ENCODE measurements at places on chromosomes 7 and 10.

DNA sequence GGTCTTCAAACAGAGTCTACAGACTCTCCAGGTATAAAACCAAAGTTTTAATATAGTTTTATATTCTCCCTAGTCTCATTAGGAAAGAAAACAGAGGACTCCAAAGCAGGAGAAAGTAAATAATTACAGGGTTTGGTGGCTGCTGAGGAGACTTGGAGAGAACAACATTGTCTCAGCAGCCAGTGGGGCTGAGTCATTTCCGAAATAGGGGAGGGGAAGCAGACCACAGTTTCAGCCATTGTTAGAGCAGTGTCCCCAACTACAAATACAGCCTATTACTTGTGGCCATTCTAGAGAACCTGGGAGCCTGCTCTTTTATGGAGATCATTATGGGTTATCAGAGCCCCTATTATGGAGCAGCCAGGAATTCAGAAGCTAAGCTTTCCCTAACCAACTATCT is 44.2 kb upstream of the A1CF start:
- DNase-seq = no peak

- no peak for DNase-seq
Observed at GRCh38 chr7:144410441-144410840, 6.9 kb upstream of the NOBOX start.

GRCh38 chr10:2895594-2896196 is 171.7 kb upstream of the PFKP start:
- no peak for DNase-seq

GRCh38 chr10:79353000-79353406 is 5.7 kb downstream of the PPIF start:
- no peak for DNase-seq

DNA sequence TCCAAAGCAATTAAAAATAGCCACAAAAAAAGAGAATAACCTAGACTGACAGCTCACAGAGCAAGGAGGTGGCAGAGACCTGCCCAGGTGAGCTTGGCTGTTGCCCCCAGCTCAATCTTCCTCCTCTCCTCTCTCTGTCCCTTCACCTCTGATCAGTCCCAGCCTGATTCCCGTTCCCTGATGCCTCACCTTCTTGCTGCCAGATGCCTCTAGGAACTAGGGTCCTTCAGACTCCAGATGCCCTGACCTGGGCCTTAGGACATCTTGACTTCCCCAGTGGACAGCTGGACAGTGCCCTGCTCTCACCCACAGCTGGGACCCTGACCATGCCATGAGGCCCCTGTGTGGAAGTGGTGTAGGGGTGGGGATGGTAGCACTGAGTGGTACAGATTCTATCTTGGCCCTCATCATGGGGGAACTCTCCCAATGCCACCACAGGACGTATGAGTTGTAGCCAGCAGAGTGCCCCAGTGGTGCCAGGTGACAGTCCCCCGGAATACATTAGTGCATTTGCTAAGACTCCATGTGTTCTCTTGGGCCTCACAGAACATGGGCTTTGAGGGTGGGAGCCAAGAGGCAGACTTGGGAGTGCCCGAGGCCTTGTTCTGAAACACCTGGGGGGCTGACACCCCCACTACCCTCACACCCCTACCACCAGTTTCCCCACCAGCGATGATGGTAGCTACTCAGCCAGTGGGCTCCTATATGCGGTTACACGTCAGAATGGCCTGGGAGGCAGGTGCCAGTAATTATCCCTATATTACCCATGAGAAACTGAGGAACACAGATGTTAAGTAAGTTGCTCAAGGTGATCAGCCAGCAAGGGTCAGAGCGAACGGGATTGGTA is 2.0 kb downstream of the DEPP1 start:
- no peak for DNase-seq

- DNase-seq = no peak
Observed at GRCh38 chr10:46541735-46542566, 14.5 kb downstream of the GPRIN2 start.

GRCh38 chr10:8057636-8058273 is 3.3 kb downstream of the GATA3 start:
- DNase-seq = no peak

DNA sequence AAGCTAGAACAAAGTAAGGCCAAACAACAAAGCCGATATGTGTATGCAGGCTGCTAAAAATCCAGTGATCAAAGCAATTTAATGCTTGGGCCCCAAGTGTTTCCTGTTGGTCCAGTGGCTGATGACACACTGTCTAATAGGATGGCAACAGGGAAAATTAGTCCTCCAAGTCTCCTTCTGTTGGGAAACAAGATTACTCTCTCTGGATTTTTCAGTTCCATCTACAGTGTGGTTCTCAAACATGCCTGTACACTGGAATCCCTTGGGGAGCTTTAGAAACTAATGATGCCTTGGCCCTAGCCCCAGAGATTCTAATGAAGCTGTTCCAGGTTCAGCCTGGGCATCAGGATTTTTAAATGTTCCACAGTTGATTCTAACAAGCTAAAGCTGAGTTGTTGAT is 198.7 kb downstream of the AHR start:
- no peak for DNase-seq

- no peak for DNase-seq
Observed at GRCh38 chr7:21903020-21903786, 42.5 kb downstream of the CDCA7L start.

- no peak for DNase-seq
Observed at GRCh38 chr10:130743751-130744271, 567.7 kb downstream of the TCERG1L start.

DNA sequence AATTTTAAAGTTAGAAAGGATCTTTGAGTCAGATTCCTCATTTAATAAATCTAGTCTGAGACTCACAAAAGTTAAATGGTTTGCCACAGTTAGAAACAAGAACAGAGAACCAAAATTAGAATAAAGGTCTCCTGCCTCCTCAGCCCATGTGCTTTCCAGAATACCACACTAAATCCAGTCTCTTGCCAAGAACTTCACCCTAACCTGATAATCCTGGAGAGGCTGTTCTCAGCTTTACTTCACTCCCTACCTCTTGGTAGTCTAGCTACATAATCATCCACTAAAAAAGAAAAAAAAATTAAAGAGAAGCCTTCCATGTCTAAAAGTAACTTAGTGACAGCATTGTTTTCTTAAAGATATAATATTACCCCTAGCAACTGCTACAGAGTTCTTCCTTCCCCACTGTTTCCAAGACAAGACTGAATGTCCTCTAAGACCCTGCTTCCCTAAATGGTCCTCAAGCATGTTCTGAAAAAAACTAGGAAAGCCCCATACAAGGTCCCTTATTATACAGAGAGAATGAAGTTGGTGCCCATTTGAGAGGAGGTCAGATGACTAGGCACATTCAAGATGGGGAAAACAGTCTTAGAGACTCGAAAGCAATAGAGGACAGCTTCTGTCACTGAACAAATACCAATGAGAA is 56.8 kb downstream of the ZNF438 start:
- no peak for DNase-seq

DNA sequence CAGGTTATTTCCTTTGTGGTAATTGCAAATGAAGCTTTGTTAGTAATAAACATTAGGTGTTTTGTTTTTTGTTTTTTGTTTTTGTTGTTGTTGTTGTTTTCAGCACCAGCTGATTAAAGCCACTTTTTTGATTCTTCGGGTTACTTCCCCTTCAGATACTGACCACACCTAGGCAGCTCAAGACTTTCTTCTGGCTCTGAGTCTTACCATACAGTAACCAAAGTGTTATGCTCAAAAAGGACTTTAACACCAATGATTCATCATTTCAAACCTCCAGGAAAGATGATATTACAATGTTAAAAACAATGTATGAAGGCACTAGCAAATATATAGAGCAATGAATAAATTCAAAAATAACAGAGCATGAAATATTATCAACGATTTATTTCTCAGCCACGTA is 265.2 kb upstream of the SP8 start:
- no peak for DNase-seq

DNA sequence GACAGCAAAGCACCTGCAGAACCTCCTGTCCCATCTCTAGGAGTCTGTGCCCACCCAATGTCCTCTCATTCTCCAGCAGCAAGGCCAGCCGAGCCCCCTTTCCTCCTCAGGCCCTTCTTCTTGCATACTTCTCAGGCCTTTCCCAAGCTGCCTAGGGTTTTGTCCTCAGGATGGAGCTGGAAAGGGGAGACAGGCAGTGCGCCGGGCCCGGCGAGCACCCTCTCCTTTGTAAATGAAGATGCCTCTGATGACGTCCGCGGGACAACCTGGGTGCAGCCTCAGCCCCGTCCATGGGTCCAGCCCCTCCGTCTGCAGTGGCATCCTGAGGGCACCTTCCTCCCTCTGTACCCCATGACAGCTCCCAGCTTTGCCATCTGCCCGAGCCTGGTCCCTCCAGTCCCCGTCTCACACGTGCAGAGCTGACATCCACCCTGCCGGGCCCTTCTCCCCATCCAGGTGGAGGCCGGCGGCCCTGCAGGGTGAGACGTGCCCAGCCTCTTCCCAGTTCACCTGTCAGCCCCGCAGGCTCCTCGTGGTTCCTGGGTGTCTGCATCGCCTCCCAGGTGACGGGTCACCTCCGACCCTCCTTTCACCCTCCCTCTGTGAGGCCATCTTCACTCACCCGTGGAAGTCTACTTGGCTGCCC is 36.4 kb downstream of the JAKMIP3 start:
- DNase-seq = no peak

DNA sequence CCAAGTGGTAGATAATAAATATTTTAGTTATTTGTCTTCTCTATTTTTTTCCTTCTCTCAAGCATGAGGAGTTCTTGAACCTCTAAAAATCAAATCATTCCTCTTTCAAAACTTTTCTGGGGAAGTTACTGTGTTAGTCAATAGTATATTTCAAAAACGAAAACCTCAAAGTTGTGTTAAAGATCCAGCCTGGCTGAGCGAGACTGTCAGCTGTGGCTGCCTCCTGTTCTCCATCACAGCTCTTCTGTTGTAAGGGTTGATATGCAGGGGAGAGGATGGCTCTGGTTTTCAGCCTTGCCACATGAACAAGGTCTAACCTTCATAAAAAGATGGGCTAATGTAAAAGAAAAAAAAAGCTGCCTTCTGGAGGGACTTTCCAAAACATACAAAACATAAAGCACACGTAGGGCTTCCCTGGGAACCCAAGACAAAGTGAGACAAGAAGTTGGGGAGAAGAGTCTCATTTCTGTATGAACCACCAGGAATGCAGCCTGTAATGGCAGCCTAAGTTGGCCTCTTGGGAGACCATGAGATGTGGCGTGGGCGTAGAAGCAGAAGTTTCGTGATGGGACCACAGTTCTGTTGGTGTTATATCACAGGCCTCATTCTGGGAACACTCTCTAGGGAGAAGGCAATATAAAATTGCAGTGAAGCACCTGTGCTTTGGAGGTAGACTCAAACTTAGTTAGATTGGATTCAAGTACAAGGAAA is 77.9 kb upstream of the FHIP2A start:
- DNase-seq = no peak

DNA sequence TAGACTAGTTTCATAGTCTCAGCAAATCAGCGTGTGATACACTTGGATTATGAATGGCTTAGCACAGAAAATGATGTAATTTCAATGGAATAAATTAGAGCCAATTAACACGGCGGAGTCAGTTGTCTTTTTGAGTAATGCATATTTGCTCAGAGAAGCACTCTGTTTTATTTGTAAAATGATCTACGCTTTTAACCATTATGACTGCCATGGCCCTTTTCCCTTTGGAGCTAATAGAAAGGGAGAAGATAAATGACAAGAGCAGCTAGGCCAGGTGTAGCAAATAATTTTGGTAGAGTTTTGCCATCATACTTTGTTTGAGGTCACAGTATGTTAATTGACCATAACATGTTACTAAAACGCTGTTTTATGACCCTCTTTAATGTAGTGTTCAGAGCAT is 86.8 kb downstream of the GPR158 start:
- no peak for DNase-seq

DNA sequence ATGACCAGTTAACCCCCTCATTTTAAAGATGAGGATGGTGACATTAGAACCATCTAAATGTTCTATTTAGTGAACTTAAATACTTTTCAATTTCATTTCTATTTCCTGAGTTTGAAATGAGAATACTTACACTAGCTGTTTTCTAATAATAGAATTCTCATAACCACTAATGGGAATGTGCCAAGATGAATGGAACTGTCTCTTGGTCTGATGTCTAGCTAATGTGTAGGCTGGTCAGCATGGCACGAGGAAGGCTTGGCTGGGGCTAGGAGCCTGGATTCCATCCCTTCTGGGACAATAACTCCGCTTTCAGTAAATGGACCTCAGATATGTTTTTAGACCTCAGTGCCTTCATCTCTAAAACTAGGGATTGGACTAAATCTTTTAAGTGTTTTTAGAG is 185.8 kb upstream of the NRP1 start:
- DNase-seq = no peak

DNA sequence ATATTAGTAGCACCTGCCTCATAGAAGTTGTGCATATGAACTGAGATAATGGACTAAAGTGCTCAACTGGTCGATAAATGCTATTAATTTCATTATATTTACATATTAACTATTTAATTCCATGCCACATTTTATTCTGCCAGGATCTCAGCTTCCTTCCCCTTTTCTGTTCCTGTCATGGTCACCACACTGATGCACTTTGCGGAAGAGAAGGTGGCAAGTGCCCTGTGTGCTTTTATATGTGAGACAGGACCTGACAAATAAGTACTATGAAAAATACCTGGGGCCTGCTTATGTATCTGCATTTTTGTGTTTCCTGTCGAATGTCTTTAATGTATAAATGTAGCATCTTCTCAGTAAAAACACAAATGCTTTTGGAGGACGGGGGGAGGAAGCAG is 12.2 kb downstream of the ATP6V0E2 start:
- no peak for DNase-seq

DNA sequence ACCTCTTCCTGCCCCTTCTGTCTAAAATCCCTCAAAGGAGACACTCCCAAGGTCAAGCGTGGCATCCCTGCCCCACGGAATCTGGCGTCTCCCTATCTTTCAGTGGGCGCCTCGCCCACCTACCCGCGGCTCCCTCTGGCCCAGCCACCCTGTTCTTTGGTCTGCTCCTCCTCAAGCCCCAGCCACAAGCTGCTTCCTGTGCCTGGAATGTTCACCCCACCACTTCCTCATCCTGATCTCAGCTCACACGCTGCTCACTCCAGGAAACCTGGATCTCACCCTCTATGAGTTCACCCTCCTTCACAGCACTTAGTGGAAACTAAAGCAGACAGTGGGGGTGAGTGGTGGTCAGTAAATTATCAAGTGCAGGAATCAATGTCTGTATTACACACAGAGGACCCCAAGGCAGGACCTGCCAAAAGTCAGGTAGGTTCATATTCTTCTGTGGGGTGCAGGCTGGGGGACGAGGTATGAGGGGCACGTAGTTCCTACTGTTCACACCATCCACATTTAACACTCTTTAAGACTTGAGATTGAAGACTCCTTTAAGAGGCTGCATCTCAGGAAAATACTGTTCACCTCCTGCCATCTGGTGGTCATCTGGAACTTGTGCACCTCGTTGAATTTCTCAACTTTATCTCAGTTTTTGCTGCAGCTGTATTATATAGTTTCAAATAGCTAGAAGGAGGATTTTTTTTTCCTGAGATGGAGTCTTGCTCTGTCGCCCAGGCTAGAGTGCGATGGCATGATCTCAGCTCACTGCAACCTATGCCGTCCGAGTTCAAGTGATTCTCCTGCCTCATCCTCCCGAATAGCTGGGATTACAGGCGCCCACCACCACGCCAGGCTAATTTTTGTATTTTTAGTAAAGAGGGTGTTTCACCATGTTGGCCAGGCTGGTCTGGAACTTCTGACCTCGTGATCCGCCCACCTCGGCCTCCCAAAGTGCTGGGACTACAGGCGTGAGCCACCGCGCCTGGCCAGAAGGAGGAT is 166.6 kb downstream of the ARHGAP21 start:
- DNase-seq = peak; percentile 49

All from femur (tissue), 1 donor.